ENCODE measurements at places on chromosomes 6 and 20. TPM values are rescaled to one million over a fixed set of nuclear protein-coding genes. Genes with fewer than 3 reads are reported as not detected.

GSTA2 gene
- total RNA-seq: not detected

THBS2 gene
- total RNA-seq: 141 TPM

FARS2 gene
- 37.2 TPM for total RNA-seq

RBPJL gene
- not detected for total RNA-seq

NINL gene
- 16.3 TPM for total RNA-seq

SLC26A8 gene
- total RNA-seq: 0.87 TPM

TRERF1 gene
- 8.9 TPM for total RNA-seq

GJA10 gene
- total RNA-seq: not detected

DOK5 gene
- 27.5 TPM for total RNA-seq

NHLRC1 gene
- total RNA-seq: 5.6 TPM

CFAP61 gene
- 0.17 TPM for total RNA-seq

IL17F gene
- not detected for total RNA-seq

NHSL1 gene
- 26.3 TPM for total RNA-seq

RSPO3 gene
- total RNA-seq: 2.3 TPM

GCNT2 gene
- 0.99 TPM for total RNA-seq

SYCP2 gene
- total RNA-seq: 0.50 TPM

TRAPPC3L gene
- total RNA-seq: 0.15 TPM

SAMD10 gene
- total RNA-seq: 0.99 TPM

CRISP2 gene
- total RNA-seq: not detected

FOXF2 gene
- 55.7 TPM for total RNA-seq

GRM1 gene
- total RNA-seq: under 0.01 TPM
